ENCODE measurements at places on chromosomes 1 and 21.

DNA sequence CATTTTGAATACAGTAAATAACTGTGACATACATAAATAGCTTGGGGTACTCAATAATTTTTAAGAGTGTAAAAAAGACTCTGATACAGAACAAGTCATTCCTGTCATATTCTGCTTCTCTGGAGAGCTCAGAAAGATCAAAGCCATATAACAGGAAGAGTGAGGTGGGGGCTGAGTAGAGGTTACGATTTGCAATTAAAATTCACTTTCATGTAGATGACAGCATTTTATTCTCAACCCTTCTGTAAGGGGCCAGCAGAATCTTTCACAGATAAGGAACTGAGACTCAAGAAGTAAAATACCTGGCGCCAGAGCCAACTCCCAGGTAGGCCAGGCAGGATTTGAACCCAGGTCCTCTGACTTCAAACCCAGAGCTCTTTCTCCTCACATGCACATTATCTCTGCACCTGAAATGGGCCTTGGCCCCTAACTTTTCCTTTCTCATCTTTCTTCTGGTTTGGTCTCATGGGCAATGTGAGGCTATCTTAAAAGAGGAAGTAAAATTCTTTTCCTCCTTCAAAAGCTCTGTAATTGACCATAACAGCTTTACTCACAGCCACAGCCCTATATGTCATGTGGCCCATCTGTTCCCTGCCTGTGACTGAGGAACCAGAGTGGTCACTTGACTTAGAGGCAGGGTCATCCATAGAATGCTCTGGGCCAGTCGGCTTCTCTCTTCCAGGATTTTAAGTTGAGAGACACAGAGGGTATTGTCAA lies 80.9 kb upstream of the SYT6 start:
- DNase-seq: no peak

GRCh38 chr1:1324524-1325287 lies at the start of the genes CPTP and INTS11:
CPTP (plus strand) TSS chr1:1324802; CDS start chr1:1326911, 2,109 bp downstream.
INTS11 (minus strand) TSS chr1:1324660; CDS start chr1:1324608, 52 bp downstream.
- peak; percentile 98 for DNase-seq

DNA sequence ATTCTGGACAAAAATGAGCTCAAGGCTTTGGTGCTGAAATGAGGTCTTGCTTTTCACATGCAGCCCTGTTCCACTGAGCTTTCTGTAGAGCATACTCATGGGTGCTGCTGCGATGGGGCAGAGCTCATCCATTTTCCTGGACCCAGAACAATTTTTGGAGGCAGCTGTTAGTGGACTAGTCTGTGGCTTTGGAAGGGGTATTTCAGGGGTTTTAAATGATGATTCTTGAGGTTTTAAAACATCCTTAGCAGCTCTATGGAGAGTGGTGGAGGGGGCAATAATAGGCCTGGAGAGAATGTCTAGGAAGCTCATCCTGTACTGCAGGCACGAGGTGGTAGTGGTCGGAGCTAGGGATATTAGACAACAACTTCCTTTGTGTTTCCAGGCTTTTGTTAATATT lies 16.5 kb downstream of the NOS1AP start:
- DNase-seq: no peak

DNA sequence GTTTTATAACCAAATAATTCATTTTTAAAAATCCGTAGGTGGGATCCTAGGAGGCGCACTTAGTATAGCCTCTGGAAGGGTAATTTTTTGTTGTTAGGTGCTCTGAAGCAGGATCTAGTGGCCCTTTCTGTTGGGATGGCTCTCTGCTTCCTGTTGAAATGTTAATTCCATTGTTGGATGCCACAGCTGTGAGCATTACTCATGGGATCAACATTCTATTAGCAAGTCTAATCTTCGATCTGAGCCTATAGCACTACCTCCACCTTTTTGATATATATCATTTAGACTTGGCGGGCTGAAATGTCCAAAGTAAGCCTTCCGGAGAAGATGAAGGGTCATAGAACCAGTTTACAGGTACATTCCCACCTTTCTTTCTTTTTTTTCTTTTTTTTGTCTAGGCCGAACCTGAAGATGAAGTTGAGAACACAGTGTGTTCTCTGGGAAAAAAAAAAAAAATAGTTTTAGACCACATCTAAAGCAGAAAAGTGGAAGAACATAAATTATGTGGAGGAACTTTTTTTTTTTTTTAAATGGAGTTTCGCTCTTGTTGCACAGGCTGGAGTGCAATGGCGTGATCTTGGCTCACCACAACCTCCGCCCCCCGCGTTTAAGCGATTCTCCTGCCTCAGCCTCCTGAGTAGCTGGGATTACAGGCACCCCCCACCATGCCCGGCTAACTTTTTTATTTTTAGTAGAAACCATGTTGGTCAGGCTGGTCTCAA lies 1.4 kb downstream of the CXADR start:
- DNase-seq: no peak

- DNase-seq: no peak
Measured at GRCh38 chr1:244302876-244303609, 148.7 kb downstream of the ADSS2 start.

DNA sequence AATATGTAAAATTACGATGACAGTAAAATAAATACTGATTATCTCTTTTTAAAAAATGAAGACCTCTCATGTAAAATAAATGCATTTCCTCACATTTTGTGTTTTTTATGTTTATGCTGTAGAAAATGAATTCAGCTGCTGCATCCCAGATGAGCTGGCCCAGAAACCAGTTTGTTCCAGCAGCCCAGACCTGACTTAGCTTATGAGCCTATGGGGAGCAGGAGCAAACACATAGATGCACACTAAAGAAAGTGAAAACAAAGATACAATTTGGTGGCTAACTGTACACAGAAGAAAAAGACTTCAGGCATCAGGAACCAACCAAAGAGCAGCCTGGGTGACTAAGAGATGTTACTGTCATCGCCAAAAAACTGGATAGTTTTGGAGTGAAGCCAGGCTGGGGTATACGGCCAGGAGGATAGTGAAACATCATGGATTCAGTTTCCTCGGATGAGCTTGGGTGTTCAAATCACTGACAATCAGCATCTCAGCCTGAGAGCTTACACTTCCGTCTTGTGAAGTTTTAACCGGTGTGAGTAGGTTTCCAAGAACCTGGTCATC lies 113.9 kb upstream of the BACE2 start:
- no peak for DNase-seq

- peak; percentile 49 for DNase-seq
Measured at GRCh38 chr1:2279210-2279639, 51.1 kb downstream of the SKI start.

GRCh38 chr1:56505792-56506743 lies 73.3 kb downstream of the PLPP3 start:
- DNase-seq: peak; percentile 69

DNA sequence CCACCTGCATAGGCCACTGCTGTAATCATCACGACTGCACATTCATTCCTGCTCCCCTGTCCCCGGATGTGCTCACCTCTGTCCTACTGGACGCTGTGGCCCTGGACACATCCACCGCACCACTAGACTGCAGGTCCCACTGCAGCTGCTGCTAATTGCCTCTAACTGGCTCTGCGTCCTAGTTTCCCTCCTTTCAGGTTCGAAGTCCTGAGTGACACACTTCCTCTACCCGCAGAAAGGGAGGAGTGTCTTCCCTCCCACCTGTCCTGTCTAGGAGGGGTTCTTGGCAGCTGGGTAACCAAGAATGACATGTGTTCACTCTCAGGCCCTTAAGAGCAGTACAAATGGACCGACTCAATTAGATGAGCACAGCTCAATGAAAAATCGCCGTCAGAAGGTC lies 40.5 kb upstream of the ITPKB start:
- DNase-seq: peak; percentile 24

GRCh38 chr1:15836772-15837669 lies 10.5 kb upstream of the SPEN start:
- DNase-seq: no peak

GRCh38 chr1:227793079-227793947 lies 22.2 kb upstream of the PRSS38 start:
- DNase-seq: no peak

- DNase-seq: peak; percentile 25
Measured at GRCh38 chr1:226001963-226002666, 3.0 kb upstream of the SDE2 start.

- no peak for DNase-seq
Measured at GRCh38 chr1:15332952-15333715, 76.6 kb upstream of the EFHD2 start.

GRCh38 chr1:157407367-157407766 lies 144.9 kb downstream of the FCRL5 start:
- no peak for DNase-seq

DNA sequence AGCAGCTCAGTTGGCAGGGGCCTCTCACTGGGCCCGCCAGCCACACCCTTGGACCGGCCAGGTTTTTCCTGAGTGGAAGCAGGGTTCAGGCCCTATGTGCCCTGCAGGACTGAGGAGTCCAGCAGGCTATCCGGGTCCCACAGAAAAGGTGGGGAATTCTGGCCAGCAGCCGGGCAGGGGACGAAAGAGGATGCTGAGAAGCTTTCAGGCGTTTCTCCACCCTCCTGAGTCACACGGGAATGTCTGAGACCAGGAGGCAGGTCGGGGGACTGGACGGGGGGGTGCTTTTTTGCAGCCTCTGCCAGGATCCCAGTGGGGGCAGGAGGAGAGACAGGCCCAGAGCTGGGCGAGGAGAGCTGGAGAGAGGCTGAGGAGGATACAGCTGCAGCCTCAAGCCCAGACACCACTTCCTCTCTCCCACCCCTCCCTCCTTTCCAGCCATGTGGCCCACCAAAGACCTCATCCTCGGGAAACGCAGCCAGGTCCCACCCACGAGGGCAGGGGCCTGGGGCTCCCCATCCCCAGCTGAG lies 105.4 kb downstream of the SPSB1 start:
- no peak for DNase-seq
